DMS153 (cell line): ENCODE measurements at places on chromosomes 7 and 10.

DNA sequence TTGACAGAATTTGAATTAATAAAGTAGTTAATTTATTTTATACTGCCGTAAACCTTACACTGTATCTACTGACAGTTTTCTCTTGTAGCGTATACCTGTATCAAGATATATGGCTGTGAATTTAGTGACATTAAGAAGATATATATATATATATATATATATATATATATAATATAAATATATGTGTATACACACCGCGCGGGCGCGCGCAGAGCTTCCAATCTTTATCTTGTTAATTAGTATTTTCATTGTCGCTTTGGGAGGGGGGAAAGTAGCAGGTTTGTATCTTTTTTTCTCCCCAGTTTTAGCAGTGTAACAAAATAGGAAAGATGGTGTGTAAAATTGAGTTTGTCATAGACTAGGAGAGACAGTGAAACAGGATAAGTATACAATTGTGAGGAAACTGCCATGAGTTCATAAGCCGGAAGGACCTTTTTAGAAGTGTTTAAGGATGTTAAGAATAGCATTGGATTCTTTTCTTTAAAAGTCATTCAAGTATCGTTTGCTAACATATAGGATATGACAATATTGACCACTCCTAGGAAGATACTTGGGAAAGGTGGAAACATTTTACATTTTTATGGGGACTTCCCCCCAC lies 2.0 kb downstream of the PLEKHA1 start:
- DNase-seq: no peak

DNA sequence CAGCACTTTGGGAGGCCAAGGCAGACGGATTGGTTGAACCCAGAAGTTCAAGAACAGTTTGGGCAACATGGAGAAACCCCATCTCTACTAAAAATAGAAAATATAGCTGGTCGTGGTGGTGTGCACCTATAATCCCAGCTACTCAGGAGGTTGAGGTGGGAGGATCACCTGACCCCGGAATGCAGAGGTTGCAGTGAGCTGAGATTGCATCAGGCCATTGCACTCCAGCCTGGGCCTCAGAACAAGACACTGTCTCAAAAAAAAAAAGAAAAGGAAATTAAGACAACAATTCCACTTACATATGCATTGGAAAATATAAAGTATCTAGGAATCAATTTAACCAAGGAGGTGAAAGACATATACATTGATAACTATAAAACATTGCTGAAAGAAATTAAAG lies 7.2 kb upstream of the OGDH start:
- no peak for DNase-seq

GRCh38 chr7:129375141-129375938 lies 58.9 kb upstream of the STRIP2 start:
- DNase-seq: no peak

DNA sequence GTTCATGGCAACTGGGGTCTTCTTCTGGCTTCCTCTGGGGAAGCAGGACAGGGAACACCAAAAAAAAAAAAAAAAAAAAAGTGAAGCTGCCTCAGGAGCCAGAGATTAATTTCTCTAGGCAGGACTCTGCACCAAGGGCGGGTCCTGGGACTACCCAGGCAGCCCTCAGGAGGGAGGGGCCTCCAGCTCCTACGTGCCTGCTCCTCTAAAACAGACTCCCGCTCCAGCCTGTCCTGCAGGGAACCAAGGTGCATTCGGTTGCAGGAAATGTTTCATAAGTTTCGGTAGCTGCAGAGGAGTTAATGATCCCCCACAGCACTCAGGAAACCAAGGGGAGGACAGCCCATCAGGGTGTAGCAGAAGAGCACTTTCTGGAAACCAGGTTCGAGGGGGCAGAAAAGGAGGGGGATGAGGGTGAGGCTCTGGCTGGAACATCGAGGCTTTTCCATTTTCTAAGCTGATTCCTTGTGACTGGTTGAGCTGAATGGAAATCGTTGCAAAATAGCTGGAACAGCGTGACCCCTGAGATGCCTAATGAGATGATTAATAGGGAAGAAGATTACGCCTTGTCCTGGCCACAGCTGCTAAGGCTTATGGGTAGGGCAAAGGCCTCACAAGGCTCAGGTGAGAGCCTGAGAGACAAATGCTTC lies 84.2 kb downstream of the STRA8 start:
- DNase-seq: no peak

DNA sequence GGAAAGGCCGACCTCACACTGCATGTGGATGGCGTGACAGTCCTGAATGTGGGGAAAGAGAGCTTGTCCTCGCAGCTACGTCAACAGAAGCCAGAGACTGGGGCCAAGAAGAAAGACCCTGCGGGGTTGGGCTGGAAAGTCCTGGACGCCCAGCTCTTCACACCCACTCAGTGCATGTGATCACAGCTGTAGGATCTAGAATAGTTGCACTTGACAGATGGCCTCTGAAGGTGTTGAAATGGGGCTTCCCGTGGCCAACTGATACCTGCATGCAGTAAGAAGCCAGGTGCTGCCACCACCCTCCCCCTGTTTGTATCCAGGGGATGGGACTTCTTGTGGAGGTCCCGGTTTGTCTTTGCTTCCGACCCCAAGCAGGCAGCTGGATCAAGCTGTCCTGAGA lies 34.1 kb upstream of the OCM2 start:
- DNase-seq: no peak

DNA sequence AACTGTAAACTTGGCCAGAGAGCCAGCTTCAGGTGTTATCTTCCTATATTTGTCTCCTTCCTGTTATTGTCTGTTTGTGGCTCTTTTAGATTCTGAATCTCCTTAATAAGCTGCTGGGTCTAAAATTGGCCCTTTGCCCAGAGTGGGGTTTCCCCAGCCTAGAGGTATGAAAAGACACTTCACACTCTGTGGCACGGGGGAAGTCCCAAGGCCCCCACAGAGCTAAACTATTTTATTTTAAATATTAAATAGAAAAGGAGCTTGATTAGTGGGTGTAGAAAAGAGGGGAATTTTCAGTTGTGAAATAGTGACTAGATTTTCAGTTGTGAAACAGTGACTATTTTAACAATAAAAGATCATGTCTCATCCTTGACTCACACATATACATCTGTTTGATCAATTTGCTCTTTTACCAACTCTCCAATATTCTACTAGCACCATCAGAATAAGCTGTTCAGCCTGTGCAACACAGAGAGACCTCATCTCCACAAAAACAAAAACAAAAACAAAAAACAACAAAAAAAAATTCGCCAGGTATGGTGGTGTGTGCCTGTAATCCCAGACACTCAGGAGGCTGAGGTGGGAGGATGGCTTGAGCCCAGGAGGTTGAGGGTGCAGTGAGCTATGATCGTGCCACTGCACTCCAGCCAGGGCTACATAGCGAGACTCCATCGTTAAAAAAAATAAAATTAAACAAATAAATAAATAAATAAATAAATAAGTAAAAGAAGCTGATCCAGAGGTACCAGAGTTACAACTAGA lies 24.9 kb upstream of the ADO start:
- DNase-seq: no peak

DNA sequence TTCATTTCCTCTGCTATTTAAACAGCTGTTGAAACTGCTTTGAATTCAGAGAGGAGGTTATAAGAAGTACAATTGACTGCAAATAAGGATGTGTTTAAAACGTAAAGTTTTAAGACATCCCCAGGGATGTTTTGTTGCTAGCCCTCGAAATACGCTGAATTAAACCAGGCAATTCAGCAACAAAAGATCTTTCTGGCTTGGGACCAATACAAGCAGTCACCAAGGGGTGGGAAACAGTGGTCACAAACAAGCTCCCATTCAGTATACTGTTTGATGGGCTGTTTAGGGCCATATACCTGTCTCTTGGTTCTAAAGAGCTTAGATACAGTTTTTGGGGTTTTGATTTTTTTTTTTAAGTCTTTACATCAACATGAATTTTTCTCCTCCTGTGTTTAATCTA lies 446.3 kb upstream of the POT1 start:
- DNase-seq: peak; percentile 85

DNA sequence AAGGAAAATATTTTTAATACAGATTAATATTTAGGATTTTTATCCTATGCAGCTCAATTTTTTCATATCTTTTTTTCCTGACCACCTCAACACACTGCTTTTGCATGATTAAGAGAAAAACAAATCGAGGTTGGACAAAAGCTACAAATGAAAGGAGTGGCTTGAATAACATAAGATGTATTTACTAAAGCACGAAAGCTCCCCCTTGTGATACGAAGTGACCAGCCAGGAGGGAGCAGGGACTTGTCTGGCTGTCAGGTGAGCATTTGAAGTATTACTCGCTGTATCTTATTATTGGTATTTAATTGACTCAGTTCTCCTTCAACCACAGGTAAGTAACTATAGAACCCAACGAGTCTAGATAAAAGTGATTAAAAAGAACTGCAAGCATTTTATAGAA lies 265.2 kb upstream of the PHF14 start:
- DNase-seq: peak; percentile 58

- no peak for DNase-seq
These were observed 43.5 kb downstream of the TRRAP start for GRCh38 chr7:98921608-98922372.

DNA sequence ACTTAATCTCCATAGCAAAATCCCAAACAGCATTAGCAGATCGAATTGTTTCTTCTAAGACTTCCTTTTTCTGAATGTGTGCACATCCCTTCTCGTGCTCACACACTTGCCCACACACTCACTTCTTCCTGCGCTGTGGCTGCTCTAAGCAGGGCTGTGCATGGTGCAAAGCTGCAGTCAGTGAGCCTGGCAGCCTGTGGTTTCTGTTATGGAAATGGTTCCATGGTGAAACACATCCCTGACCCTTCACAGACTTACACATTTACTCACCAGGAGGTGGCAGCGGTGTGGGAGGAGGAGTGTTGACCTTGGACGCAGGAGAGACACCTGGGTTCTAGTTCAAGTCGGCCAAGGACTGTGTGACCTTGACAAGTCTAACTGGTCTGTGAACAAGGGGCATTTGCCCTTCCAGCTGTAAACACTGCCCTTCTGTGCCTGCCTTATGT lies 24.9 kb downstream of the MTURN start:
- peak; percentile 57 for DNase-seq

- no peak for DNase-seq
These were observed 20.6 kb downstream of the RBM20 start for GRCh38 chr10:110664483-110665420.

GRCh38 chr10:76115471-76116155 lies 684.2 kb downstream of the LRMDA start:
- peak; percentile 18 for DNase-seq

GRCh38 chr7:1274876-1275375 lies 42.3 kb downstream of the UNCX start:
- DNase-seq: no peak

GRCh38 chr7:121529003-121529402 lies 132.9 kb upstream of the FAM3C start:
- DNase-seq: no peak

GRCh38 chr10:71658467-71658745 lies 61.2 kb downstream of the C10orf105 start:
- DNase-seq: no peak

DNA sequence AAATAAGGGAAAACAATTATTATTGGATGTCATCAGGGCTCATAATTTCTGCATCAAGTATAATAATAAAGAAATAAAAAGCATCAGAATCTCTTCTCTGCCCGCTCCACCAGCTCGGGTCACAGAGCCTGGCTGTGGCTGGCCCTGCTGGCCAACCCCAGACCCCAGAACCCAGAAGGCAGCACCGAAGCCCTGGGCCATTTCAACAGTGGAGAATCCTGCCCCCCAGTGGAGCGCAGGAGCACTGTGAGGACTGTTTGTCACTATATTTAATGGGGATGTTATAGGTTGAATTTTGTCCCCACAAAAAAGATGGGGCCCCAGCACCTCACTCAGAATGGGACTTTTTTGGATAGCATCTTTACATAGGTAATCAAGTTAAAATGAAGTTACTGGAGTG lies 27.3 kb downstream of the DENND11 start:
- DNase-seq: no peak

- DNase-seq: no peak
These were observed 196.3 kb downstream of the TNS3 start for GRCh38 chr7:47385536-47386125.

- DNase-seq: no peak
These were observed 91.5 kb downstream of the KMT2C start for GRCh38 chr7:152344253-152344652.

DNA sequence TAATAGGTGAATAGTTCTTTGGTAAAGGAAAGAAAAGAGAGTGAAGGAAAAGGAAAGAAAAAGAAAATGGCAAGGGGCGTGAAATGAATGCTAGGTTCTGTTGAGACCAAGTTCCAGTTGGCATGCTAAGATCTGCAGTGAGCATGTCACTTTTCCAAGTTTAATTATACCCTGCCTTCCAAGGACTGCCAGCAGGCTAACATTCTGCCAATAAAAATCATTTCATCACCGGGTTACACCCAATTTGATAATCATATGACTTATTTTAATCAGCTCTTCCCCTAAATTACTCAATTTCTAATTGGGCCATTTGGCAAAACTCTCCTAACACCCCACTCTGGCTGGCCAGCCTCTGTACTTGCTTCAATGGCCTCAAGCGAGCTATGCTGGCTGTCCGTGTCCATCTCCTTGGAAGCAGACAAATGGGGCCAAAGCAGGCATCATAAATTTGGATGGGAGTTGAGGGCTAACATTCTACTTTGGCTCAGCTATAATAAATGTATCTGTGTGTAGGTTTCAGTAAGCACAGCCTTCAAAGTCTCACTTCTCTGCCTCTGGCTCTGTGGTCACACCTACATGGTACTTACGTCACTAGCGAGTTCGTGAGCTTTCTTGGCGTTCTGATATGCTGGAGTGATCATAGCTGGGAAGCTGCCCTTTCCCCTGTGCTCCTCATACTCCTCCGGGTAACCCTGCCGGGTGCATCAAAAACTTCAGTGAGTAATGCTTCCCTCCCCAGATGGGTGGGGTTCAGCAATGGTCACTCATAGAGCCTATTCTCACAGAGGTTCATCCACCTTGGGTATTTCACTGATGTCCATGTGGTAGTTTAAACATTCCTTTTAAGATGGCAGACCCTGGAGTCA lies 17.3 kb downstream of the NRAP start:
- no peak for DNase-seq

DNA sequence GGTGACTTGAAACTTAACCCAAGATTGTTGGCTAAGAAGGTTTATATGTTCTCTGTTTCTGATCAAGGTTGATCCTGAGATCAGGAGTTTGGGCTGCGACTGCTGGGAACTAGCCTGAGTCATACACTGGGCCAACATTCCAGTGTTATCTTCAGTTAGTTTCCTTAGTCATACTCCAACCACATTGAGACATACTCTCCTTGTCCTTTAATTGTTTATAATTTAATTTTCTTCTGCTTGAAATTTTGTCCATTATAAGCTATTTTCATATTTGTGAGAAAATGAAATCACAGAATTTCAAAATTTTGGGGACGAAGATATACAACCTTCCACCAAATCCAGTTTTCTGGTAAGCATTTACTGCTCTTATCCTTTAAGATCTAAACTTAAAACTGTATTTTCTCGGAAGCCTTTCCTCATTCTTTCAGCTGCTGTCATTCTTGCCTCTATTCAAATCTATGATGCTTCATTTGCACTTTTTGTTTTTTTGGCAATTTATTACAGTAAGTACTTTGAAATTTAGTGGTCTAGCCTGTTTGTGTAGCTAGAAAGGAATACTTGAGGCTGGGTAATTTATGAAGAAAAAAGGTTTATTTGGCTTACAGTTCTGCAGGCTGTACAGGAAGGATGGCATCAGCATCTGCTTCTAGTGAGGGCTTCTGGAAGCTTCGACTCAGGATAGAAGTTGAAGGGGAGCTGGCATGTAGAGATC lies 63.4 kb upstream of the POT1 start:
- no peak for DNase-seq
